Endothelial cell of umbilical vein (primary cell): ENCODE measurements at places on chromosomes 5 and 9. TPM values are rescaled to one million over a fixed set of nuclear protein-coding genes. Genes with fewer than 3 reads are reported as not detected.
A peak's percentile ranks its signal among the peaks of the same experiment; 100 is the strongest.

DNA sequence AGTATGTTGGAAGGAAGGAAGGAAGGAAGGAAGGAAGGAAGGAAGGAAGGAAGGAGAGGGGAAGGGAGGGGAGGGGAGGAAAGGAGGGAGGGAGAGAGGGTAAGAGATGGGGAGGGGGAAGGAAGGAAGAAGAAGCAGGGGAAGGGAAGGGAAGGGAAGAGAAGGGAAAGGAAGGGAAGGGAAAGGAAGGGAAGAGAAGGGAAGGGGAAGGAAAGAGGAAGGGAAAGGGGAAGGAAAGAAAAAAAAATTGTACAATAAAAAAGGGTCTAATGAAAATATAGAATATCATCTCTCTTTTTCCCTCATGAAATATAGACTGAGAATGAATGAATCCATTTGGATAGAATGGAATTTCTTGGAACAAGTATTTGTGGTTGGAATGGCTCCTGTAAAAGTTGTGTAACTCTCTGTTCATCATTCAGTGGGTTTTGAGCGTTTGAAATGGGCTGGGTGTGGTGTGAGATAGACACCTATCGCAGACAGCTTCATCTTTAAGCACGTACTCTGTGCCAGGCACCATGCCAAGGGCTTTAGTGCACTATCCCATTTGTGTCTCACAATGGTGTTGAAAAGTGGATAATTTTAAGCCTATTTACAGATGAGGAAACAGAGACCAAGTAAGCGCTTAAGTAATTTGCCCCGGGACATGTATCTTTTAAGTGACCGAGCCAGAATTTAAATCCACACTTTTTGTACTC, 11.6 kb upstream of the PAPPA start:
- no peaks in the 10 kb centered on the region for H3K4me1 ChIP-seq
- H3K27ac ChIP-seq: no peak overlapping the region
- H3K4me3 ChIP-seq: no peak overlapping the region
- no peaks in the 10 kb centered on the region for H3K27me3 ChIP-seq
- DNase-seq: no peak
- no peaks in the 10 kb centered on the region for H3K36me3 ChIP-seq

CHSY3 gene
- total RNA-seq: 6.8 and 8.4 TPM in 2 replicates

DNA sequence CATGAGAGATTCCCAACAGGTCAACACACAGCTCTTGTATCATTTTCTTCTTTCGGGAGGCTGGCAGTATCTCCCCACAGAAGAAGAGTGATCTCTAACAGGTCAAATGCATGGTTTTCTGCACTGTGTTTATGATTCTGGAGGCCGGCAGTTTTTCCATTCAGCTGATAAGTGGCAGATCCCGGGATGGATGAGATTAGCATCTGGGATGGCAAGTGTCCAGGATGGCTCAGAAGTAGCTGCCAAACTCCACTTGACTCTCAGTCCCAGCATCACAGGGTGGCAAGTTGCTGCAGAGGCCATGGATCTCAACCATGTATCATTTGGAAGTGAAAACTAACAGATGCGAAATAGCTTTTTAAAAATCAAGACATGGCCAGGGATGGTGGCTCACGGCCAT, 97.8 kb upstream of the SLC44A1 start:
- no peak for DNase-seq
- no peaks in the 10 kb centered on the region for H3K27me3 ChIP-seq
- no peaks in the 10 kb centered on the region for H3K4me1 ChIP-seq
- no peak overlapping the region for H3K4me3 ChIP-seq
- no peaks in the 10 kb centered on the region for H3K36me3 ChIP-seq

GRCh38 chr5:139869042-139869790, 73.6 kb downstream of the PSD2 start:
- H3K27me3 ChIP-seq: peaks cover 12% of the 10 kb centered on the region
- H3K27ac ChIP-seq: no peak overlapping the region
- H3K4me1 ChIP-seq: no peaks in the 10 kb centered on the region
- H3K4me3 ChIP-seq: no peak overlapping the region
- no peak for DNase-seq

POC5 gene
- 7.8 and 8.3 TPM in 2 replicates for total RNA-seq

DNA sequence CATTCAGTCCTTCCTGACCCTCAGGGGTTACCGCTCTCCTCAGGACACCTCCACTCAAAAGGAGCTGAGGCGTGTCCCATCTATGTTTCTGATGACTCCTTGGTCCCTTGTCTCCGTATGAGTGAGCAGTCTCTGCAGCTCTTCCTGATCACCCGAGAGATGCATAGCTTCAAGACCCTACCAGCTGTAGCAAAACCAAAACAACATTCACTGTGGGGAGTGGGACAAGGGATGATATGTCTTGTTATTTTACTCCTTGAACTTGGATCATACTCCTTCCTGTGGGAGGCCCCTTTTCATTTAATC, 14.4 kb downstream of the GLDC start:
- no peak for DNase-seq
- no peaks in the 10 kb centered on the region for H3K4me1 ChIP-seq
- H3K27ac ChIP-seq: no peak overlapping the region
- peaks cover 6% of the 10 kb centered on the region for H3K27me3 ChIP-seq

PKD2L2 gene
- not detected in 2 replicates for total RNA-seq

DNA sequence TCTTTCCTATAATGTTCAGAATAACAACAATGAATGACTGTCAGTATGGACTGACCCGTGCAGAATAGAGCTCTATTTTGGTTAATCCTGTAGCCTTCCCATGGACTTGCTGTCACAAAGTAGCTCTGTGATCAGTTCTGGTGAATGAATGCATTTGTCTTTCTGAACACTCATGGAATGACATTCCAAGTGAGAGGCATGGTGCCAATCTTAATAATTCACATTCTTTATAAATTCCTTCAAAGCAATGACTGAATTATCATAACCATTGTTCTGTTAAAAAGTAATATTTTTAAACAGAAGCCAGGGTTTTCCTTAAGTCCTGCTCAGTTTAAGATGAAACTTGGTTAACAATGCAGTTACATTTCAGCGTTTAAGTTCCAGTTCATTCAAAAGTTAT, 360.5 kb downstream of the ICE1 start:
- no peaks in the 10 kb centered on the region for H3K27me3 ChIP-seq
- no peak for DNase-seq
- no peaks in the 10 kb centered on the region for H3K4me1 ChIP-seq
- H3K4me3 ChIP-seq: no peak overlapping the region
- no peak overlapping the region for H3K27ac ChIP-seq

DNA sequence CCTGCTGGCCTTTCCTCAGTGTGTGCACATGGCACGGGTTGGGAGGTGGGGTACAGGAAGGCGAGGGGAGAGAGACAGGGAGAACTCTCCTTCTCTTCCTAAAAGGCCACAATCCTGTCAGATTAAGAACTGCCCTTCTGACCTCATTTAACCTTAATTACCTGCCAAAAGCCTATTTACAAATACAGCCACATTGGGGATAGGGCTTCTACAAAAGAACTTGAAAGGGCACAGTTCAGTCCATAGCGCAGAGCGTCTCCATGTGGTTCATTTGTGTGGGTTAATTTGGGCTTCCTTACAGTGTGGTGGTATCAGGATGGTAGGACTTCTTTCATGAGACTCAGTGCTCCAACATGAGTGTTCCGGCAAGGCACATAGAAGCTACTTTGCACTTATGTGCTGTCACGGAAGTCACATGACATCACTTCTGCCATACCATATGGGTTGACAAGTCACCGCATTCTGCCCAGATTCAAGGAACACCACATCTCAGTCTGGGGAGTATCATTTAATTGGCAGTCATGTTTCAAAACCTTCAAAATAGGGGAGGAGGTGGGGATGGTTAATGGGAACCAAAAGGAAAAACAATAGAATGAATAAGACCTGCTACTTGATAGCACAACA, 46.8 kb downstream of the NLN start:
- peak overlapping the region; percentile 8 for H3K27ac ChIP-seq
- no peaks in the 10 kb centered on the region for H3K36me3 ChIP-seq
- H3K27me3 ChIP-seq: no peaks in the 10 kb centered on the region
- DNase-seq: peak; percentile 4

DNA sequence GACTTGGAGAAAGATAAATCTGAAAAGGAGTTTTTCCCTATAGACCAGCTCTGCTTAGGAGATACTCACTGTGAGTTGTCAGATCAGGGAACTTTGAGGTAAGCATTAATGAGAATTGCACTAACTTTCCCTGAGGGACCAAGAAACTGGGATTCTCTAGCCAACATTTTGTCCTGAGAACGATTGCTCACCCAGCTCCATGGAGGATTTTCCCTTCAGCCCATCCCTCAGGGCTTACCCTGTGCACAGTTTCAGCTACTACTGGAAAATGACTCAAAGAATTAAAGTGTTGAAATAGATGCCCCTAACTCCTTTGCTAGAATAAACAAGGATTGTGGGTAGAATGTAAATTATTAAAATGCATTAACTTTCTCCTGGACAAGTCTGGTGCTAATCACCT, 237.2 kb upstream of the IL12B start:
- no peak overlapping the region for H3K27ac ChIP-seq
- no peaks in the 10 kb centered on the region for H3K27me3 ChIP-seq
- H3K4me1 ChIP-seq: no peaks in the 10 kb centered on the region
- H3K4me3 ChIP-seq: no peak overlapping the region
- H3K36me3 ChIP-seq: no peaks in the 10 kb centered on the region
- no peak for DNase-seq

PCDH1 gene
- 136 and 170 TPM in 2 replicates for total RNA-seq

GRCh38 chr5:149310947-149311658, 34.2 kb upstream of the GRPEL2 start:
- peaks cover 23% of the 10 kb centered on the region for H3K4me1 ChIP-seq
- H3K27me3 ChIP-seq: no peaks in the 10 kb centered on the region
- H3K27ac ChIP-seq: peak overlapping the region; percentile 77
- peak; percentile 78 for DNase-seq
- H3K36me3 ChIP-seq: peaks cover 3% of the 10 kb centered on the region

- no peak overlapping the region for H3K27ac ChIP-seq
- H3K4me1 ChIP-seq: no peaks in the 10 kb centered on the region
- DNase-seq: no peak
- H3K27me3 ChIP-seq: peaks cover 4% of the 10 kb centered on the region
These were observed 38.6 kb downstream of the GTF3C4 start for GRCh38 chr9:132708769-132709430.

OR13C5 gene
- not detected in 2 replicates for total RNA-seq

GRCh38 chr9:3434594-3434993, 91.2 kb downstream of the RFX3 start:
- no peak for DNase-seq
- no peaks in the 10 kb centered on the region for H3K27me3 ChIP-seq
- no peaks in the 10 kb centered on the region for H3K4me1 ChIP-seq
- H3K4me3 ChIP-seq: no peak overlapping the region

GRCh38 chr5:164433106-164433870, 927.9 kb downstream of the MAT2B start:
- H3K27ac ChIP-seq: no peak overlapping the region
- no peak overlapping the region for H3K4me3 ChIP-seq
- H3K36me3 ChIP-seq: no peaks in the 10 kb centered on the region
- no peaks in the 10 kb centered on the region for H3K4me1 ChIP-seq

GRCh38 chr5:131635684-131636572, 899 bp upstream of the RAPGEF6 start:
- H3K4me3 ChIP-seq: peak overlapping the region; percentile 82
- peak; percentile 77 for DNase-seq
- H3K27ac ChIP-seq: peak overlapping the region; percentile 95
- H3K36me3 ChIP-seq: no peaks in the 10 kb centered on the region

PCDH12 gene
- total RNA-seq: 18.5 and 20.4 TPM in 2 replicates

DNA sequence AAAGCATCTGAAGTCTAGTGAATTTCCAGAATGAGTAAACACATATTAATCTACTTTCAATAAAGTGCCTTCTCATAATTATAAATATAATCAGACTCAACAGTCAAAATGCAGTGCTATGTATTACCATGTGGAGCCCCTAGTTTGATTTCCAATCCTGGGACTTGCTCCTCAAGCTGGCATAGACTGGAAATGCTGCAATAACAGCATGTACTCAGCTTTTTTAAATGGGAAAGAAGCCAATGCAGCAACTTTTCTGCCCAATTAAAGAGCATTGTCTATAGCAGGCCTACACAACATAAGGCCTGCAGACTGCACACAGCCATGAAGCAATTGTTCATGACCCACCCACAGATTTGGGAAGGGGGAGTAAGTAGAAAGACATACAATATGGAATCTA, 103.2 kb downstream of the NR2F1-AS1 start:
- no peak for DNase-seq
- H3K27me3 ChIP-seq: no peaks in the 10 kb centered on the region
- no peak overlapping the region for H3K4me3 ChIP-seq
- H3K36me3 ChIP-seq: no peaks in the 10 kb centered on the region
- H3K27ac ChIP-seq: no peak overlapping the region

DNA sequence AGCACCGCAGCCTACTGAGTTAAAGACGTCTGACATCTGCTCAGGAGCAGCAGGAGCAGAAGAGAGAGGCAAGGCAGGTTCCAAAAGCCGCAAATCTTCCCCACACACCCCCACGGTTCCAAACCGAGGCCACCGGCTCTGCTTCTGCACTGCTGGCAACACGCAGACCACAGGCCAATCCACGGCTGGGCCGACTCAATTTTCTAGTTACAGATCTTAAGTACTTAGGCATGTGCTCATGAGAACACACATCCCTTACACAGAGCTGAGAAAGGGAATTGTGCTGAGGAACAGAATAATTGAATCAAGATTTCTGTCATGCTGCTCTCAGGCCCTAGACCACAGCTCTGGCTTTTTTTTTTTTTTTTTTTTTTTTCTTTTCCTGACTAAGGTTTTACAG, 32.6 kb downstream of the PAX5 start:
- H3K27me3 ChIP-seq: peaks cover 52% of the 10 kb centered on the region
- no peaks in the 10 kb centered on the region for H3K36me3 ChIP-seq
- H3K27ac ChIP-seq: no peak overlapping the region
- no peaks in the 10 kb centered on the region for H3K4me1 ChIP-seq

DNA sequence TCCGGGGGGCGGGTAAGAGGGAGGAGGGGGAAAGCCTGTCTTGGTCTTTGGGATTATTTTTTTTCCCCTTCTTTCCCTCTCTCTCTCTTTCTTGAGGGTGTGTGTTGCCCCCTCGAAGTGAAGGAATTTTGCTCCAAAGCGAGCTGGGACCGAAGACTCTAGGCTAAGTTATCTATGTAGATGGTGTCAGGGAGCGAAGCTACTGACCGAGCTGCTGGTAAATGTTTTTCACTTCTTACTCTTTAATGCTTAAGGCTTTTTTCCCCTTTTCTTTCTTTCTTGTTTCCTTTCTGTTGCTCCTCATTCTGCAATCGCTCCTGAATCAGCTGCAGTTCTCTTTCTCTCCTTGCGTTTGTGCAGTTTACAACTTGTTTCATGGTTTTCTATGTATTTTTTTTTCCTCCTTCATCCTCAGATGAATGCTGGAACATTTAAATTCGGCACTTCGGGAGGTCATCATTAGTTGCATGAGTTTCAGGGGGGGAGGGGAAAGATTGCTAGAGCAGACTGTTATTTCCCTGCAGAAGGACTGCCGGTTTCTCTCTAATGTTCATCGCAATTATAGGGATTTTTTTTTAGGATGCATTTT, 1312.0 kb upstream of the WWC1 start:
- no peak for DNase-seq
- no peak overlapping the region for H3K27ac ChIP-seq
- H3K4me1 ChIP-seq: no peaks in the 10 kb centered on the region
- peaks cover 2% of the 10 kb centered on the region for H3K27me3 ChIP-seq
- H3K36me3 ChIP-seq: no peaks in the 10 kb centered on the region

- H3K27me3 ChIP-seq: peaks cover 16% of the 10 kb centered on the region
- H3K4me1 ChIP-seq: peaks cover 9% of the 10 kb centered on the region
- H3K27ac ChIP-seq: no peak overlapping the region
- DNase-seq: no peak
- no peak overlapping the region for H3K4me3 ChIP-seq
- no peaks in the 10 kb centered on the region for H3K36me3 ChIP-seq
These were observed 2.5 kb upstream of the TCF7 start for GRCh38 chr5:134111741-134112647.

SLC36A2 gene
- total RNA-seq: not detected in 2 replicates

PCDHA4 gene
- 0.04 and 0.14 TPM in 2 replicates for total RNA-seq

- H3K4me3 ChIP-seq: no peak overlapping the region
- no peak overlapping the region for H3K27ac ChIP-seq
- DNase-seq: no peak
- no peaks in the 10 kb centered on the region for H3K36me3 ChIP-seq
- no peaks in the 10 kb centered on the region for H3K4me1 ChIP-seq
- H3K27me3 ChIP-seq: no peaks in the 10 kb centered on the region
These were observed 75.3 kb upstream of the COL5A1 start for GRCh38 chr9:134566196-134566847.
